ENCODE measurements at places on chromosomes 3 and 15.

- peak; percentile 39 for DNase-seq
Measured at GRCh38 chr3:105166893-105167292, 199.8 kb upstream of the ALCAM start.

GRCh38 chr3:122912772-122913538 lies 114.6 kb downstream of the SEMA5B start:
- DNase-seq = no peak

- DNase-seq = no peak
Measured at GRCh38 chr15:78244893-78245292, 10.5 kb upstream of the ACSBG1 start.

DNA sequence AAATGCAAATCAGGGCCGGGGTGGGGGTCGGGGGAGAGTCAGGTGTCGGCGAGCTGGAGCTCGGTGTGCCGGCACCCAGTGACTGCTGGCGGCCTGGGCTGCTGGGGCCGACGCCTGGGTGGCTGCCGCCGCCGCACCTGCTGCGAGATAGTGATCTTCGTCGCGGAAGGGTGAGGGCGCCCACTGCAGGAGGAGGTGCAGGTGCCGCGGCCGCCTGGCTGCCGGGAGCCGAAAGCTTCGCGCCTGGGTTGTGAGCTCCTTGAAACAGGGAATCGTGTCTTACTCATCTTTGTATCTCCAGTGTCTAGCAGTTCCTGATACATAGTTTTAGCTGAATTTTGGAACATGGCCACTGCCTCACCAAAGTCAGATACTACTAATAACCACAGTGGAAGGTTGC lies 64.0 kb upstream of the CPOX start:
- DNase-seq = no peak

DNA sequence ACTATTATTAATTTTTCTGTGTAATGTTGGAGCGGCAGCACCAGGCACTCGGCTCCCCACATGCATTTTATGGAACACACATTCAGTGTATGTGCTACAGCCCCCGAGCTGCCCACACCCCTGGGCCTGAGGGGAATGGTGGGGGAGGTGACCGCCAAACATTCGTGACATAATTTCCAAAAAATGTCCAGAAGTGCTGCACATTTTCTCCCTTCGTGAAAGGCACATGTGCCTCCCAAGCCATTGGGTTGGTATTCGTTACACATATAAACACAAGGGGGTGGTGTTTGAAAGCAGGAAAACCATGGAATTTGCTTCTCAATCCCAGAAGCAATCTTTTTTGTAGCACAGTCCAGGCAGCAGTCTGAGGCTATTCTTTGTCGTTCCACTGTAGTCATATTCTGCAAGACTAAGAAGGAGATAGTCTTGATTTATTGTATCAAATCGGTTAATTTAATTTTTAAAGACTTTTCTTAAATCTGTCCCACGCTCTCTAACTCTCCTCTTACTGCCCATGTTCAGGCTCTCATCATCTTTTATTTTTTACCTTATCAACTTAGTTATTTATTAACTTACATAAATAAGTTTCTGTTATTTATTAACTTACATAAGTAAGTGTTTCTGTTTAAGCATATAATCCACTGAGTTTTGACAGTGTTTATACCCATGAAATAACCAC lies 39.2 kb upstream of the POLR2M start:
- DNase-seq = peak; percentile 43

GRCh38 chr15:28191832-28192231 lies 92.7 kb upstream of the OCA2 start:
- peak; percentile 48 for DNase-seq

- DNase-seq = no peak
Measured at GRCh38 chr3:142941373-142942123, 21.9 kb downstream of the PAQR9 start.

DNA sequence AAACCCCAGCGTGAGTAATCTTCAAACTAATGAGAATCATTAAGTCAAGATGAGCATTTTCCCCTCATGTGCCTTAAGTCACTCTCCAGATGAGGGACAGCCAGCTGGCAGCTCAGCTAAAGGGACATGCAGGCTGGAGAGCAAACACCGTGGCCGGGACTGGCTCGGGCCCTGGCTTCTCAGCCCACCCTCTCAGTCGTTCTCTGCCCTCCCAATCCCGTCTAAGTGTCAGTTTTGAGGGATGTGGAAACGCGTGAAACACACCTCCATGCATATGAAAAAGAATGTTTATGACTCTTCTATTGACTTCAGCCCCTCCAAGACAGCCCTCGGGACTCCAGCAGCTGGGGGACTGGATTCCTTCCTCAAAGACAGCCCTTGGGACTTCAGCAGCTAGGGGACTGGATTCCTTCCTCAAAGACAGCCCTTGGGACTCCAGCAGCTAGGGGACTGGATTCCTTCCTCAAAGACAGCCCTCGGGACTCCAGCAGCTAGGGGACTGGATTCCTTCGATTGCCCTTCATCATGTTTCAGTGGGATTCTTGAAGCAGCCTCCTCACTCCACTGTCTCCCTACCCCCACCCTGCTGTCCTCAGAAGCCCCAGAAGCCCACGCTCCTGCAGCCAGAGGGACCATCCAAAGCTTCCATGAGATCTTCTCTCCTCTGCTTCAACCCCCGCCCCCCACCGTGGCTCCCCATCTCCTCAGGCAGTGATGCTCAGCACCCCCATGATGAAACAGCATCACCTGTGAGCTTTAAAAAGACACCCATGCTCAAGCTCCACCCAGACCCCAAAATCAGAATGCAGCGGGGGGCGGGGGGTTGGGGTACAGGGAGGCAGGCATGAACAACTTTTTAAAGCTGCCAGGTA lies 228.9 kb downstream of the XXYLT1 start:
- no peak for DNase-seq

DNA sequence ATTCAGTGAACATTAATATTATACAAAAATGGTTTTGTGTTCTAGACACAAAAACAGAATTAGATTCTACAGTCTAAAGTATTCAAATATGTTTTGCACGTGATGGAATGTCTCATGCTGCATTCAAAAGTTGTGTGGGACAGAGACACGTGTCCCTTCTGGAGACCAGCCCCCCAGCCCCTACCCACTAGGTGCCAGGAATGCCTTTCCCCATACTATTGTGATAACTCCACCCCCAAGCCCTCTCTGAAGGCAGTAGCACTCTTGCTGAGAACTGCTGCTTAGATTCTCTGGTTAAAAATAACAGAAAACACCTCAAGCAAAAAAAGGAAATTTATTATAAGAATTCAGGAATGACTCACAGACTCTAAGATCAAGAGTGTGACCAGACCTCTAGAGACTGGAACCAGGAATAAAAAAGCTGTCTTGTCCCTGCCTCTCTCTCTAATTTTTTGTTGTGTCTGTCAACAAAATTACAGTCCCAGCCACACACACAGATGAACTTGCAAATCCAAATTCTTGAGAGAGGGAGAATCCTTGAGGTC lies 57.7 kb downstream of the PXYLP1 start:
- no peak for DNase-seq

DNA sequence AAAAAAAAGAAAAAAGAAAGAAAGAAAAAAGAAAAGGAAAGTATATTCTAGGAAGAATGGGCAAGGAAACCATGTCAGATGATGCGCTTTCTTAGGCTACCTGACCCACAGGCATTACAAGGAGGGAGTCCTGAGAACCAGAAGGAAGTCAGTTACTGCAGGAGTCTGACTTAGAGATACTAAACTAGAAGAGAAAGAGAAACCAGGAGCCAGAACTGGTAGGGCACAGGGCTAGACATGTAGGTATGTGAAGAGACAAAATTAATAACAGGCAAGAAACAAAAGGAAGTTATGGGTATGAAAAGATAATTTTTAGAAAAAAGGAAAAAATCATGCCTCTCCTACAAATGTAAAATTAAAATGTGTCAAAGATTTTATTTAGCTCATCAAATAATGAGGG lies 63.3 kb upstream of the LRRN1 start:
- DNase-seq = no peak

GRCh38 chr3:60188803-60189202 lies 1062.4 kb downstream of the FHIT start:
- DNase-seq = no peak

DNA sequence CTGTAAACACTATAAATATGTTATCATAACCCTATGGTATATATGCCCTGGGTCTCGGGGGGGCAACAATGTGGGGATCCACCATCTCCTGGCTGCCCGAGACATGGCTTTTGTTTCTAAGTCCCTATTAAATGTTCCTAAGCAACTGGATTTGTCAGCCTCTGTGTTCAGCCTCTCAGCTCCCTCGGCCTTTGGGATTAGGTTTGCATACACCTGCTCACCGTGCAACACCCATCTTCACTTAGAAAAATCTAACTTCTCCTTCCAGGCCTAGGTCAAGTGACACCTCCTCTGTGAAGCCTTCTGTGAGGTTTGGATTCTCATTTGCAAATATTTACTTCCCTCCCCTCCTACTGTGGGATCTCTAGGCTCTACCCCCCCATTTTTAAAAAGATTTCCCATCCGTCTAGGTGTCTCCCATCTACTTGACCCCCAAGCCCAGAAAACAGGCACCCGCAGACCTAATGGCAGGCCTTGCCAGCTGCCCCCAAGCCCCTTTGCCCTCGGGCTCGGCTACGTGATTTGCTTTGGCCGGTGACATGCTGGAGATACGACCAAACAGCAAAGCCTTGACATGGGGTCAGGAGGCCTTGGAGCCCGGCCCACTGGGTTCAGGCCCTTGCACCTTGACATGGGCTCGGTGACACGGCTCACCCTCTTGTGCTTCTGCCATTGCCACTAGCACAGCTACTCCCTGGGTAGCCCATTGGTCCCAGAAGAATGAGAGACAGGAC lies 66.0 kb upstream of the BLM start:
- no peak for DNase-seq

DNA sequence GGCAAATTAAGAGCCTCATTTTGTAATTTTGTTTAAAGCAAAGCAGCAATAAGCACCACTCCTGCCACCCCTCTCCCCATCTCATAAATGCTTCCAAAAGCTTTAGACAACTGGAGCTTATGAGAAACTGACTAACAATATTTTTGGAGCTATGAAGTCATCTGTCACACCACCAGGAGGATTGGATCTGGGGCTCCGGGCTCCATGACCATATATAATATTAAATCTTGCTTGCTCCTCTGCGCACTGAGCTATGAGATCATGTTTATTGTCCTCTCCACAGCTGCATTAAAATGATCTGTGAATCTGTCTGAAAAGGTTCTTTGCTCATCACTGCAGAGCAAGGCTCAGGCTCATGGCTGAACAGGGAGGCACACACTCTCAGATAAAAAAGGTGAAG lies 323.7 kb downstream of the ZNF621 start:
- no peak for DNase-seq

DNA sequence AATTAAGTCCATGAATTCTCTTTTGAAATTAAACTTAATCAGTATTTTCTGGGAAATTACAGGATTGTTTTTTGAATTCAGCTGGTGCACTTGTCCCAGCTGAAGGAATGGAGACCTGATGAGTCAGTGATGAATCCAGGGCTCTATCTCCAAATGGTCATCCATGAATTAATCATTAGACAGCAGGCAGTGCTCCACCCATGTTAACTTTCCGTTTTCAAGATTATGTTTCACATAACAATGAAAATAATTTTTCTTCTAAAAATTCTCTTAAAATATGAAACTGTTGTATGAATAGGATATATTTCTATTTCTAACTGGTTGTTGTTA lies 13.9 kb upstream of the PAQR9 start:
- DNase-seq = no peak

DNA sequence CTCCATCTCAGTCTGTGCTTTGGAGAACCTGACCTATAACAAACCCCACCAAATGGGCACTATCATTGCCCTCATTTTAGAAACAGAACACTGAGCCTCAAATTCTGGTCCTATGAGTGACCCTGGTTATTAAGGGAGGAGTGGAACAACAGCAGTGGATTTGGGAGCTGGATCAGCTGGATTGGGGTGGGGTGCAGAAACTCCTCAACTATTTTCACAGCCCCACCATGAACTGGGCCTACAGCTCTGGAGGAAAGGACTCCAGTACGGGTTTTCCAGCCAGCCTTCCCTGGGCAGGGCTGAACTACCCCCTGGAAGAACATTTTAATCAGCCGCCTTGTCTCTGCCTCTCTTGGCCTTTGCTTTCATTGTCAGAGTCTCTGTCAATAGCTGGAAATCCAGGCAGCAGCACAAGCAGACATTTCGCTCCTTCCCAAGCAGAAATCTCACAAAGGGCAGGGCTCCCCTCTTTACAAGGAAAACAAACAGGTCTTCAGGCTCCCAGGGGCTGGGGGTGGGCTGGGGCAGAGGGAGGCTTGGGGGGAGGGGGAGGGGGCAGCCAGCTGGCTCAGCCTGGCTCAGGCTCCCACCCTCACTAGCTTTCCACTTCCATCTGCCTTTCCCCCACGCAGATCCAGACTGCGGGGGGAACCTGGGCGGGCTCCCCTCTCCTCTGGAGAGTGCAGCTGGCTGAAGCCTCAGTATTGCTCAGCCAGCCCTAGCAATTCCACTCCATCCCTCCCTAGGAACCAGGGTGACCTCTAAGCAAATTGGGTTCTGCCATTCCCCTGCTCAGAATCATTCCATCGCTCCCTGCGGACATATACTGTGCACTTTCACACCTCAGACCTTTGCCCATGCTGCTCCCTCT lies 13.7 kb upstream of the TLE3 start:
- peak; percentile 44 for DNase-seq

GRCh38 chr15:95853350-95853749 lies 477.1 kb upstream of the NR2F2 start:
- DNase-seq = no peak

All from GM04503 (cell line).